ENCODE measurements at places on chromosomes 11 and 22.

DNA sequence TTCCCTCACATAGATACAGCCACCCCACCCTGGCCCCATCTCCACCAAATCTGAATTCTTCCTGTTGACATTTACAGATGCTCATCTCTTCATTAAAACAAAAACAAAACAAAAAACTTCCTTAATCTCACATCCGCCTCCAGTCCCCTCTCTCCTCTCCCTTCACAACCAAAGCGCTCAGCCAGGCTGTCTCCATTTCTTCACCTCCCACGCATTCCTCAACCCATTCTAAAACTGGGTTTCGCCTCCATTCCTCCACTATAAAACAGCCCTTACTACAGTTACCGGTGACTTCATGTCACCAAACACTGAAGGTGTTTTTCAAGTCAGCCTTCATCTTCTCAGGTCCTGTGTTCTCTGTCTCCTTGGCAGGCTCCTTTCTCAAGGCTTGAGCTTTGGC lies 9.6 kb downstream of the BACE1-AS start:
- DNase-seq = no peak

GRCh38 chr11:45772449-45772774 lies 32.5 kb upstream of the SLC35C1 start:
- no peak for DNase-seq

DNA sequence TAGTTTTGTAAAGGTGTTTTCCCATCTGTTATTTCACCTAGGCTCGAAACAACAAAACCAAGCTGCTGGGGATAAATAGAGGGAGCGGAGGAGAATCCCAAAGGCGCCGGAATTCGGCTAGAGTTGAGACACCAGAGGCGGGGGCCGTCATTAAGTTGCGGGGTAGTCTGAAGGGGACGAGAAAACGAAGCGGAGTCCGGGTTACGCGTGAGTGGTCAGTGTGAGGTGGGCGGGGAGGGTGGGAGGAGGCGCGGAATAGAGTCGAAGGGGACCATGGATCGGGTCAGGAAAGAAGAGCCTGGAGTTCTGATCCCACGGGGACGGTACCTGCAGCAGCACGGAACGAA lies 361 bp downstream of the SRPRA start:
- DNase-seq = no peak

- no peak for DNase-seq
These were observed 377.6 kb downstream of the LRRC4C start for GRCh38 chr11:41081756-41082285.

DNA sequence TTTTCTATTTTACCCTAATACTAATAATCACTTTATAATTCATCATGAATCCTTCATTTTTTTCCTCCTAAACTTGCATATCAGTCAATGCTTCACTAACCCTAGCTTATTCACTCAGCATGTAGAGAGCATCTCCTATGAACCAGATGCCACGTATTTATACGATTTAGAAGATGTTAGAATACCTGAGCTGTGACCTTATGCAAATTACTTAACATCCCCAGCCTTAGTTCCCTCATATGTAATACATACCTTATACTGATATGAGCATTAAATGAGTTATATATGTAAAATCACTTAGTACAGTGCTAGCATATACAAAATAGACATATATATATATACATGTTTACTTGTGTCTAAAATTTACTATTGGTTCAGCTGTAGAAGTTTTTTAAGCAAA lies 9.0 kb downstream of the FAM76B start:
- no peak for DNase-seq

- DNase-seq = no peak
These were observed 71.0 kb upstream of the KIRREL3 start for GRCh38 chr11:127071606-127072005.

DNA sequence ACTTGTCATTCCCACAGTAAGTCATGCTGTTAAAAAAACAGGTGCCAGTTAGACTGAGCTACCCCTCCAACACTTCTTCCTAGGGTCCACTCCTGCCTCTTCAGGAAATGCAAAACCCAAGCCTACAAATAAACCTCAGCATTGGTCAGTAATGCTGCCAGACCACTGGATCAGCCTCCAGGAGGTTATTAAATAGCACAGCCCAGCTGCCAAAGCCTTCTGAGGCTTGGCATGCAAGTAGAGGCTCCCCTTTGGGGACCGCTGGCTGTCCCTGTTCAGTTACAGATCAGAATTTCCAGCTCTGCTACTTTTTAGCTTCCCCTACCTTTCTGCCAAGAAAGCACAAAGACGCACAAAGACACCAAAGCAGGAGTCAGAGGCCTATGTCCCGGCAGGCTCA lies 33.3 kb downstream of the ABTB2 start:
- DNase-seq = no peak

DNA sequence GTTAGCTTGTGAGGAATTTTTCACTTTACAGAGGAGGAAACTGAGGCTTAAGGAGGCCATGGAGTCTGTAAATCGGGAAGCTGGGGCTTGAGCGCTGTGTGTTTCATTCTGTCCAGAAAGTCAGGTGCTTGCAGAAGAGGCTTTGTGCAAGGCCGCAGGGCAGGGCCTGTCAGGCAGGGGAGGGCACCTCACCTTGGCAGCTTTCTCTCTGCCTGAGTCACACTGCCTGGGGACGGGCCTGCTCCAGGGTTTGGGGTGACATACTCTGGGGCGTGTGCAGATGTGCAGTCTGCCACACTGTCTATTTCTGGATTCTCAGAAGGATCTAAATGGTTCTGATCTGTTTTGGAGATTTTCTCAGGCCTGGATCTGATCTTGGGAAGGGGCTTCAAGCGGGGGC lies 8.4 kb downstream of the INCENP start:
- DNase-seq = no peak

- no peak for DNase-seq
These were observed 148.1 kb downstream of the WNT7B start for GRCh38 chr22:45828841-45829240.

- DNase-seq = no peak
These were observed 683 bp upstream of the FADS3 start for GRCh38 chr11:61892085-61892370.

DNA sequence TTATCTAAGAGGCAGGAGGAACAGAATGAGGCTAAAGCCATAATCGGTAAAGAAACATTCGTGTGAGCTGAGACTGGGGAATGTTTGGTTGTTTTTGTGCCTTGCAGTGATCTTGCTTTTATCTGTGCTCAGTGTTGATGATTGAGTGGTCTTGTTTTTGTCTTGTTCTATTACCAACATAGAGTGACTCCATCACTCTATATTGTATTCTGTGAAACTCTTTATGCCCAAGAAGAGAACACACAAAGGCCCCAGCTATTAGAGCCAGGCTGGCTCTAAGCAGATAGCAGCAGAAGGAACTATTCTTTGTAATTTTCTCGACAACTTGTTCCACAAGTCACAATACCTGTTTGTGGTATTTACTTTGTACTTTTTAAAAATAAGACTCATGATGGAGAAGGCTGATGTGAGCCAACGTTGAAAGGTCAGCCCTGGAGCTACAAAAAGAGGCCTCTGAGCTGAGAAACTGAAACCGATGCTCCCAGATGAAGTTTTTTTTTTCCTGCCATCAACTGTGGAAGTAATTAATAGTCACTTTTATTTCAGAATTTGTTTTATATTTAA lies 68.4 kb downstream of the LARGE1 start:
- no peak for DNase-seq

DNA sequence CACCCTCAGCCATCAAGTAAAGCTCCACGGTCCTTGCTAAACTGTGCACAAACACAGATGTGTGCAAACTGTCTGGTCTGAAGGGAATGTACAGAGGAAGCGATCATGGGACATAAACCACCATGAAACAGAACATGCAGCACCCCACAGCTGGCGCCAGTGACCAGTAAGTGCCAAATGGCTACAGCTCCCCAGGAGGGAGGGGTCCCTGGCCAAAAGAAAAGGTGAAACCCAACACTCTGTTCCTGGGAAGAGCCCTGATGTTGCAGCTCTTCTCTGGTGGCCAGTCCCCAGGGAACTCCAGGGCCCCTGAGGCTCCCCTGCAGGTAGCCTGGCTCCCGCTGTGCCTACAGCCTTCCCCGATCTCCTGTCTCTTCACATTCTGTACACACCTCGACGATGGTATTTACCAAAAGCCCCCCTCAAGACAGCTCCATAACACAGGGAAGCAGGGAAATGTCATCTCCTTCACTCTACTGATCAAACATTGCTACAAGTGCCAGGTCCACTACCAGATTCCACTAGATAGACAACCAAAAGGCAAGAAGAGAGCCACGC lies 2.9 kb downstream of the DGCR6L start:
- no peak for DNase-seq

DNA sequence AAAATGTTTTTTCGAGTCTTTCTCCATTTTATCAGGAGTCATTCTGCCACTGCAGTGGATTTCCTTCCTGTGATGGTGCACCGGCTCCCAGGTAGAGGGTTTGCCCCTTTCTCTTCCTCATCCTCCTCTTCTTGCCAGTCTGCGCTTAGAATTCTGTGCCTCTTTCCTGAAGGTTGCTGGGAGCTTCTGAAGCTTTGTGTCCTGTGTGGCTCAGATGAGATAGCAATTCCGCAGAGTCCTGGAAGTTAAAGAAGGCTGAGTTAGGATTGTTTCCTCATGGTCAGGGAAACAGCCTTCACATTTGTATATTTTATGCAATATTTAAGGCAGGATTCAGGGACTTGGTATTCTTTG lies 264 bp downstream of the BCO2 start:
- no peak for DNase-seq

DNA sequence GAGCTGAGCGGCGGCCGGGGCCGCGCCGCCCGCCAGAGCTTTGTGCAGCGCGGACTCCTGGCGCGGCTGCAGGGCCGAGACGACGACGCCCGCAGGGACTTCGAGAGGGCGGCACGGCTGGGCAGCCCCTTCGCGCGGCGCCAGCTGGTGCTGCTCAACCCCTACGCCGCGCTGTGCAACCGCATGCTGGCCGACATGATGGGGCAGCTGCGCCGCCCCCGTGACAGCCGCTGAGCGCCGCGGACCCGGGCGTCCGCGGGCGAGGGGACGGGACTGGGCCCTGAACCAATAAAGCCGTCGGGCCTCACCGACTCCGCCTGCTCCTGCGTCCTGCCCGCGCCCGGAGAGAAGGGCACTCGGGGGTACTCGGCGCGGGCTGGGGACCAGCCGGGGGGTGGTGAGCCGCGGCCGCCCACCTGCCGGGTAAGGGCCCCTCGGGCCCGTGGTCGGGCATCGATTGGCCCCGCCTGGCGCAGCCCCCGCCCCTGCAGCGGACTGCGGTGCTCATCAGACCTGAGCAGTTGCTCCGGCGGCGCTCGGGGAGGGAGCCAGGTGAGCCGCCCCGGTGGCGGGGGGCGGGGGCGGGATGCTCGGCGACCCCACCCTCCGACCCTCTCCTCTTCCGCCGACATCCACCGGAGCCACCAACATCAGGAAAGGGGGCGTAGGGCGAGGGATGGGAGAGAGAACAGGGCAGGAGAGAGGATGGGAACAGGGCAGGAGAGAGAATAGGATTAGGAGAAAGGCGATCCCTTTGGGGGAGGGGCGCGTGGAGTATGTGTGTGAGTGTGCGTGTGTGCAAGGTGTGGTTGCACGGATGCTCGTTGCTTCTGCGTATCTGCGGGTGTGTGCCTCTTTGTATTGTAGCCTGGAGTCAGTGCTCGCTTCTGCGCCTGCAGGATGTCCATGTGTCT lies at the start of gene TMEM25:
Gene TMEM25 (plus strand): TSS at position 510 of the 914 bp plus-strand sequence. CDS start 610 bp downstream, outside the sequence.
- DNase-seq = peak; percentile 50

- DNase-seq = no peak
These were observed 7.2 kb upstream of the ZNF280A start for GRCh38 chr22:22527312-22527711.

GRCh38 chr22:45090497-45090910 lies 73.2 kb upstream of the NUP50 start:
- DNase-seq = no peak

DNA sequence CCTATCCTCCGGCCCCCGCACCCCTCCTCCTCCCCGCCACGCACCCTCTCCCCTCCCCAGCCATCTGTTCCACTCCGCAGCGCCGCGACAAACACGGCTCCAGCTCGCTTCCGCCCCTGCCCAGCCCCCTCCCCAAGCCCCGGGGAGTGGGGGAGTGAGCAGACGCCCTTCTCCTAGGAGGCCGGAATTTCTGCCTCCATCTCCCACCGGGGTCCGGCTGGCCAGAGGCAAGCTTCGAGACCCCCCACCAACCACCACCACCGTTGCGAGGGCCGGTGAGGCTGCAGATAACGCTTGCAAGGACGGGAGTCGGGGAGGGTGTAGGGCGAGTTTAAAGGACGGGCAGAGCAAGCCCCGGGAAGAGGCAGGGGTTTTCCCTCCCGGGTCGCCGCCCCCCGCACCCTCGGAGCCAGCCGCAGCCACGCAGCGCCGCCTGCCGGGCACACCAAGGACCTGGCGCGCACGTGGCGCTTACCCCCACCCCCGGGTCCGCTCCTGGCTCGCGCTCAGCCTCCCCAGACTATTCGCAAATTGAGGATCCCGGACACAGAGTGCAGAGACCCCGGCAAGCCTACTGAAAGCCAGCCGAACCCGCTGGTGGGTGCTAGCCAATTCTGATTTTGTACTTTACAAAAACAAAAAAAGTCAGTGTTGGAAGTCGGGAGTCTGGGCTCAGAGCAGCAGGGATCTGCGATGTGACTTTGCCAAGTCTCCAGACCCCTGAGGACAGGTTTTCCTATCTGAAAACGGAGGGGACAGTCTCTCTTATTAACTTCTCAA lies 22.6 kb downstream of the RTN4RL2 start:
- DNase-seq = peak; percentile 64

DNA sequence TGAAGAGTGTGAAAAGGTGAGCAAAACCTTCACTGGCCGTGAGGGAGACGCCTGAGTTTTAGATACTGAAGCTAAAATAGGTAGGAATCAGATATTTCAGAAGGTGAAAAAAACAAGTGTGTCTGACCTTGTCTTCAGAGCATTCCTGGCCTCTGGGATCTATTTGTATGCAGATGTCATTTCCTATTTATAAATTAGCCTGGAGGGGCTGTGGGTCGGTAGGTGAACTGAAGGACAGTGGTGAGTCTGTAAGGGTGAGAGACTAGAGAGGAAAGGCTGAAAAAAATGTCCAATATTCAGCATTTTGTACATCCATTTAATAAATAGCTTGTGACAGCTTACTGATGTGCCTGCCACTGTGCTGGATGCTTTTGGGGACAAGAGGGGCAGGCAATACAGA lies 302.1 kb downstream of the DDX10 start:
- DNase-seq = no peak

- no peak for DNase-seq
These were observed 188.6 kb upstream of the MTMR2 start for GRCh38 chr11:96112192-96113128.

GRCh38 chr11:12235553-12235946 lies 125.2 kb downstream of the MICAL2 start:
- DNase-seq = no peak

DNA sequence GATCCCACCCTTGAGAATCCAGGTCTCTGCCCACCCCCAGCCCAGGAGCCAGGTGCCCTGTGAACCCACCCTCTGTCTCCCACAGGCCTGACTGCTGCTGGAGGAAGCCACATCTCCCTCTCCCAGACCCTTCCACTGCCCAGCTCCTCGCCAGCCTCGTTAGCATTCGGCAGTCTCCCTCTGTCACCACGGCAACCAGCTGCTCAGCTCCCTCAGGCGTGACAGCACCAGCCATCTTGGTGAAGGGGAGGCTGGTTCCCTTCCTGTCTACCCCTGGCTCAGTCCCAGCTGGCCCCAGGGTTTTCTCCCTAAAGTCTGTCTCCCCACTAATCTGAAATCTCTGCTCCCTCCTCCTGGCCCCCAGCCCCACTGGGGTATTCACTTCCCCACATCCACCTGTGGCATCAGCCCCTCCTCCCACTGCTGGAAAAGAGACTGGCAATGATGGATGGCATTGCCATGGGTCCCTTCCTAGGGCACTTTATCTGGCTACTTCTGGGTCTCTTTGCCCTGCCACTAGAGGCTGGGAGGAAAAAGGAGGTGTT lies 28.1 kb downstream of the NRXN2 start:
- DNase-seq = peak; percentile 12

- no peak for DNase-seq
These were observed 156.4 kb downstream of the ATG16L2 start for GRCh38 chr11:72970557-72971118.
